Activated CD4-positive, alpha-beta T cell treated with anti-CD3 and anti-CD28 coated beads for 24 hours (primary cell): ENCODE measurements at places on chromosomes 6 and 20.
A peak's percentile ranks its signal among the peaks of the same experiment; 100 is the strongest.

GRCh38 chr20:50885781-50886180 lies 45.5 kb downstream of the ADNP start:
- no peak for DNase-seq

GRCh38 chr6:87714093-87714842 lies 12.2 kb upstream of the AKIRIN2 start:
- no peak for DNase-seq

- no peak for DNase-seq
Observed at GRCh38 chr6:113860181-113860955, 3.2 kb downstream of the MARCKS start.

- DNase-seq, result no peak
Observed at GRCh38 chr6:5305968-5306626, 44.8 kb downstream of the FARS2 start.

DNA sequence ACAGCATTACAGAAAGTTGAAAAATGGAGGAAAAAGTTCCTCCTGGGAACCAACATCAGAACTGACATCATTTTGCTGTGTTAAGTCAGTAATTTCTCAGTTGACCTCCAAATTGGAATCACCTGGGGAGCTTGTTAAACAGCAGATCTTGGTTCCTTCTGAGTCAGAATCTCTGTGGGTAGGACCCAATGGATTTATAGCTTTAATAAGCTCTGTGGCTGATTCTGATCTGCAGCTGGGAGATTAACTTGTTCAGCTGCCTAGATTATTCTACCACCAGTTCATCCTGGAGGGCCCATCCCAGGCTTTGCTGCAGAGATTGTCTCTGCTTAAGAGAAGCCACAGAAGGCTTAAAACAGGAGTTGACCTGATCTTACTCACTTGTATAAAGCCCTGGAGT lies 90.7 kb upstream of the POPDC3 start:
- no peak for DNase-seq

GRCh38 chr6:25302677-25303128 lies 23.5 kb downstream of the CARMIL1 start:
- DNase-seq, result no peak

DNA sequence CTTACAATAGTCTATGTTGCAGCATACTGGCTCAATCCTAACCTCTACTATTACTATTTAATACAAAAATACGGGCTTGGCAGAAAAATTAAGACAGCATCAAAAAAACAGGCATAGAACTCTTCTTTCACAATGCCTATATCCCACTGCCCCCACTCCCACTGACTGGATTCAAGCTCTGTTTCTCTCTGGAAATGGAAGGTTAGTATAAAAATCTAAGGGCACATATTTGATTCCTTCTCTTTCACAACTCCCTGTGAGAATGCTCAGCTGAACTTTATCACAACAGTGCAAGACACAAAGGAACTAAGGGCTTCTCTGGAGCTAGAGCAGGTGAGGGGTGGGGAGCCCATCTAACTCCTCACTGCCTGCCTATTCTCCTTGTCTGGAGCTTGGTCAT lies 258.4 kb upstream of the FAM83B start:
- DNase-seq, result no peak

DNA sequence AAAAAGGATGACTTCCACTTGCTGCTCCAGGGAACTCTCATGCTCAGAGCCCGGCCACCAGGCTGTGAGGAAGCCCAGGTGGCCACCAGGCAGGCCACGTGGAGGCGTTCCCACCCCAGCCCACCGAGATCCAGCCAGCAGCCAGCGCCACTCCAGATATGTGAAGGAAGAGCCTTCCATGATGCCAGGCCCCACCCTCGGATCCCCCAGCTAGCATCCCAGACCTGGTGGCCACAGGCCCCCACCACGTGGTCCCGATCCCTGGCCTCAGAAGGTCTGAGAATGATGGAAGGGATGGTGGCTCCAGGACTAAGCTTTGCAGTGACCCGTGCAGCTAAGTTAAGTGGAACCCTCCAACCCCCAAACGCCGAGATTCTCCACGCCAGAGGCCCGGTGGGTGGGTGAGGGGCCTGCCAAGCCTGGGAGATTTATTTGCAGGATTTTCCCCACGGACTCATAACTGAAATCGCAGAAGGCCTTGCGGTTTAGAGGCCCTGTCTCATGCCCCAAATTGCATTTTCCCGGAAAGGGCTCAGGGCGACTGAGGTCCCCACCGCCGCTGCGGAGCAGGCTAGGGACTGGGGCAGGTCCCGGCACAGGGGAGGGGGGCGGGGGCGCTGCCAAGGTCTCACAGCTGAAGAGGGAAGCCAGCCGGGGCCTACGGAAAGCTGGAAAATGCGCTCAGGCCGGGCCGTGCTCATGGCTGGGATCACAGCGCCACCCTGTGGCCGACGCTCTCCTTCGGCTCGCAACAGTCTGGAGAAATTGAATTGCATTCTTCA lies 31.1 kb upstream of the CST7 start:
- peak; percentile 44 for DNase-seq
